ENCODE measurements at places on chromosomes 2 and 18.
A peak's percentile ranks its signal among the peaks of the same experiment; 100 is the strongest.

GRCh38 chr2:125581557-125581956 lies 1074.4 kb upstream of the GYPC start:
- no peak for DNase-seq

- DNase-seq = no peak
These were observed 651 bp upstream of the TXNL1 start for GRCh38 chr18:56639104-56639381.

- no peak for DNase-seq
These were observed 6.5 kb downstream of the MFSD2B start for GRCh38 chr2:24016376-24016761.

- DNase-seq = no peak
These were observed 62.5 kb downstream of the CERS6 start for GRCh38 chr2:168518555-168519066.

DNA sequence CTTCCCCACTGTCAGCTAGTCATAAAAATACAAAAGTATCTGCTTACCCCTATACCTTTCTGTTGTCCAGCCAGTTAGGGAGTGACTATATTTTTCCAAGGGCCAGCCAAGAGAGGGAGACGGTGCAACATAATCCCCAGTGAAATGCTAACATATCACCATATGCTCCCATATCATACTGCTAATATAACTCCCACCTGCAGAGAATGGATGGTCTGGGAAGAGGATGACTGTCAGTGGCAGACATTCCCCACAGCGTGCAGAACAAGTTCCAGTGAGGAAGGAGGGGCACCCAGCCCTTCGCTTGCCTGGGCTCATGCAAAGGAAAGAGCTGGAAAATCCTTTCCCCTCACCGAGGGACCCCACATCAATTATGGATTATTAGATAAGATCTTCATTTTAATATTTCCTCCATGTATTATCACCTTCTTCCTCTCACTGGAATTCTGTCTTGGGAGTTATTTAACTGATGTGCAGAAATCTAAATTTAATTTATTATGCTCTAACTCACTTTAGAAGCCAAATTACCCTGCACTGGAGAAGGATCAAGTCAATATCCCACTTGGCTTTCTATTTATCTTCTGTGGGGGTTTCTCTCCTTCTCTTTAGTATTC lies 135.6 kb downstream of the GALNT14 start:
- DNase-seq = no peak

DNA sequence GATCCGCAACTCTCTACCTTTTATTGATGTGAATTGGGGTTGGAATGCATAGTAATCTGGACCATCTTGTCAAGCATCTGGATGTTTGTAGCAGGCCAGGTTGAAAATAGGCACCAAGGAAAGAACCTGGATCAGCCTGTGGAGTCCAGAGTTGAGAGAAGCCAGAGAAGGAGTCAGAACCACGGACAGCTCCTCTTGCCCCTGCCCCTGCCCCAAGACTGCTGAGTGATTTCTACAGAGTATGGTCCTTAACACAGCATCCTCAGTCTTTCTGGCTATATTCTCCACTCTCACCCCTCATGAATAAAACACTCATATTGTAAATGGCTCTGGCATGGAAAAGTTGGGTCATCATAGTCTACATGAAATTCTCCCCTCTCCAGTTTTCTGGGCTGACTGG lies 154.6 kb downstream of the LOXHD1 start:
- DNase-seq = no peak

DNA sequence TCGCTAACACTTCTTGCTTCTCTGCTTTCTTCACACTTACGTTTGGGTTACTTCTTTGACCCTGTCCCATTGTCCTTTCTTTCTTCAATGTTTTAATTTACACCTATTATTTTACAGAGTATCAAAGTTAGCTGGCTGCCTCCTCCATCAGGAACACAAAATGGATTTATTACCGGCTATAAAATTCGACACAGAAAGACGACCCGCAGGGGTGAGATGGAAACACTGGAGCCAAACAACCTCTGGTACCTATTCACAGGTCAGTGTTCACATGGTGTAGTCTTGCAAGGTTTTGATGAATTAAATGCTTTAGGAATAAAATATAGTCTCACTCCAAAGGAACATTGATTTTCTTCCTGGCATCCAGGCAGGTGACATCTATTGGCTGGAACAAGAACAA lies 919.0 kb downstream of the MBD2 start:
- DNase-seq = no peak

DNA sequence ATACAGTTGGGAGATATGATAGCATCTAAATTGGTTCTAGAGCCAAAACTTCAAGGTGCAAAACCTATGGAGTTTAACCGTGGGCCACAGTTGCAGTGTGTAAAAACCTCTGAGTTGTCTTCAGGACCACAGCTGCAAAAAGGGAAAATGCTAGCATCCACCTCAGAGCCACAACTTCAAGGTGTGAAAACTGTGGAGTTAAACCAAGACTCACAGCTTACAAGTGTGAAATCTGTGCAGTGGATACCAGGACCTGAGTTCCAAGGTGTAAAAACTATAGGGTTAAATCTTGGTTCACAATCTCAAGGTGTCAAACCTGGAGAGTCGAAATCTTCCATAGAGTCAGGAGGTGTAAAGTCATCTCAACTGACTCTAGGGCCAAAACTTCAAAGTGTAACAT lies 10.4 kb upstream of the ZNF512 start:
- DNase-seq = no peak

DNA sequence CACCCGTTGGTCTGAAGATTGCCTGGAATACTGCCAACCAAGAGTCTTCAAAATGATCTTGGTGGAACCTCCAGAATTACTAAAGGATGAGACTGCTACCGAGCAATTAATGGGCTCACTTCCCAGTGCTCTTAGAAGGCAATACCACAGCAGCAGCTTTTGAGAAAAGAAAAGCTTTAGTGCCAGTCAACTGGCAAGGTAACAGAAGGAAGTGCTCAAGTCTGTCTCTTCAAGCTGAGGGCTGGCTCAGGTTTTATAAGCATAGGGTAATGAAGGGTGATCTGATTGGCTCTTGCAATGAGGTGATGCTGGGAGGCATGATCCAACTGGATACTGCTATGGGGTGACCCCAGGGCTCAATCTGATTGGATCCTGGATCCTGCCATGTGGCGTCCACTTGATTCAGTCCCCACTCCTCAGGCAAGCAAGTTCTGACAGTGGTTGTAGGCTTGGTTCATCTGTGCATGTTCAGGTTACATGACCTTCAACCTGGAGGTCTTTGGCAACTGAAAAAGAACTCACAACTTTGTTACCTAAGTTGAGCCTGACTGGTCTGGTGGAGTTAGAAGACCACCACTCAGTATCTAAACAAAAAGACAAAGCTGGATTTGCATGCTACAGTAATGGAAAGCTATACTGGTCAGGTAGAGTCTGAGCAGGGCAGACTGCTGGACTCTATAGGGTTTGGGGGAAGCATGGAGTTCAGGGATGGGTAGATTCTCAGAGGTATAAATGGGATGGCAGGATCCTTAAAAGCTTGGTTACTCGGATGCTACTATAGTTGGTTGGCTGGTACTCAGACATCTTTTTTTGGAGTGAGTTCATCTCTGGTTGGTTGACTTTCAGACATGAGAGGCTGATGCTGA lies 14.0 kb upstream of the RIF1 start:
- DNase-seq = no peak

DNA sequence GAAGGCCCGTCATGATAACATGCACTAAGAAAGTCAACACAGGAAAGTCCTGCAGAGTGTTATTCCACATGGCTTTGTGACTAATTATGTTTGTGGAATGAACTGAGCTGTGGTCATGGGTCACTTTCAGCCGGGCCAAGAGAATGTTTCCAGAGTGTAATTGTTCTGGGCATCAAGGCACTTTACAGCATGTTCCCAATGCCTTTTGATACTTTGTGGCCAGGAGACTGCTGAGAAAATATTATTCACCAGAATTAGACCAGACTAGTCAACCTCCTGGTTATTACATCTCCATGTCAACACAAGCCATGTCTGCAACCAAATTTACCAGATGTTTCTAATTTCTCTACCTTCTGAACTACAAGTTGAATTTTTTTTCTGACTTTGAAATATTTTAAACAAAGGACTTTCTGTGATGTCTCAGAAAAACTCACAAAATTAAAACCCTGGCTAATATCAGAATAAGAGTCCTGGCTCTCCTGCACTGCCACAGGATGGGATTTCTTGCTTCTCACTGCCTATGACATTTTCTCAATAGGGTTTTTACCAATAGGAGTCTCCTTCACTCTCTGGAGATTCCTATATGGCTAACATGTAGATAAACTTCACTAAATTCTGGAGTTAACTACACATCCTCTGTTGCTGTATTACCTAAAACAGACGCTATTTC lies 90.6 kb upstream of the WDR75 start:
- no peak for DNase-seq

DNA sequence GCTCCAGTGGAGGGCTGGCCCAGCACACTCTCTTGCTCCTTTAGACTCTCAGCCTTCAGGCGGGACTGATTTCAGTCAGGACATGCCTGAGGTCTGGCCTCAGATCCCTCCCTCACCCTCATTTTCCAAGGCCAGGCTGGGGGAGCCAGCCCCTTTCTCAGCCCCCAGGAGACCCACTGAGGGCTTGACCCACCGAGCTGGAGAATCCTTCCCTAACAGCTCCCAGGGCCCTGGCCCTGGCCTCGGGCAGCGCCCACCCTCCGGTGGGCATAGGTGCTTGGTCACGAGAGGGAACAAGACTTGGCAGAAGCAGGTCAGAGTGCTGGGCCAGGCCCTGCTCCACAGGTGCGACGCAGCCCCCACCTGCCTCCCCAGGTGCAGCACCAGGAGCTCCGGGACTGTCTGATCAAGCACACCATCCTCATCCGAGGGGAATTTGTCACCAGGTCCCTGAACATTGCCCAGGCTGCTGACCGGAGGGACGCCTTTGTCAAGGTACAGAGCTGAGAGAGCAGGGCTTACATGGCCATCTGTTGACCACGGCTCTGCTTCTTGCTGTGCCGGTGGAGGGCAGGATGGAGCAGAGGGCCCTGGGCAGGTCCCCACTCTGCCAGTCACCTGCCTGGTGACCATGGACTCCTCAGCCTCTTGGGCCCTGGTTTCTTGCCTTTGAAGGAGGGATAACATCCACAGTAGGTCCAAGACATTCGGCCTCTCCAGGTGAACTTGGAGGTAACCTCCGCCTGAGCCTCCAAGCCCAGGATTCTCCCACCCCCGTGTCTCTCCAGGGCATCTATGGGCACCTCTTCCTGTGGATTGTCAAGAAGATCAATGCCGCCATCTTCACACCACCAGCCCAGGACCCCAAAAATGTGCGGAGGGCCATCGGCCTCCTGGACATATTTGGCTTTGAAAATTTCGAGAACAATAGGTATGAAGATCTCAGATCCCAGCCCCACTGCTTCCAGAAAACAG lies 46.3 kb downstream of the MYO7B start:
- peak; percentile 58 for DNase-seq

GRCh38 chr2:73076701-73077423 lies 5.3 kb upstream of the SFXN5 start:
- DNase-seq = no peak

GRCh38 chr2:3377279-3377611 lies 373 bp downstream of the EIPR1 start:
- no peak for DNase-seq

- DNase-seq = no peak
These were observed 26.1 kb upstream of the SETBP1 start for GRCh38 chr18:44654573-44654972.

DNA sequence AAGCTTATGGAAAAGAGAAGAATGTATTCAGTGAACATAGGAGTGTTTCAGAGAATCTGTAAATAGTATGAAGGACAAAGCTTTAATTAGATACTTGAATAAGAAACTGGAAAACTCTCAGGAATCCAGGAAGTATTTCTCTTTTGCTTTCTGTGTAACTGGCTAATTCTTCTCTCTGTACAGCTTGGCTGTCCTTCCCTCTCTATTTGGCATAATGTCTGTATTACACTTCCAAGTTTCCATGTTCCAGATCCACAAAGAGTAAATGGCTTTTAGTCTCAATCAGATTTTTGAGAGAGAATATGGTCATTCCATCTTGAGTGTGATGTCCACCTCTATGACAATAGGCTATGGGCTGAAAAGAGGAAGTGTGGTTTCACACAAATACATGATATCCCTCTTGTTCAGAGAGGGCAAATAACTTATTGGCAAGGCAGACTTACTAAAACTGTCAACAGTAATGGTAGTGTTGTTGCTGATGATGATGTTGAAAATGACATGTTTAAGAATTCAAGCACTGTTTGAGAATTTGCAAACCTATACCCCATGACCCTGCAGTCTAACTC lies 129.2 kb upstream of the ERBB4 start:
- DNase-seq = no peak

- no peak for DNase-seq
These were observed 32.4 kb downstream of the LRP2 start for GRCh38 chr2:169329688-169330554.
